Stimulated activated CD4-positive, alpha-beta T cell treated with anti-CD3 and anti-CD28 coated beads, Interleukin-4, amount 100 ng/mL, for 48 hours (primary cell): ENCODE measurements at places on chromosomes 2 and 18.

DNA sequence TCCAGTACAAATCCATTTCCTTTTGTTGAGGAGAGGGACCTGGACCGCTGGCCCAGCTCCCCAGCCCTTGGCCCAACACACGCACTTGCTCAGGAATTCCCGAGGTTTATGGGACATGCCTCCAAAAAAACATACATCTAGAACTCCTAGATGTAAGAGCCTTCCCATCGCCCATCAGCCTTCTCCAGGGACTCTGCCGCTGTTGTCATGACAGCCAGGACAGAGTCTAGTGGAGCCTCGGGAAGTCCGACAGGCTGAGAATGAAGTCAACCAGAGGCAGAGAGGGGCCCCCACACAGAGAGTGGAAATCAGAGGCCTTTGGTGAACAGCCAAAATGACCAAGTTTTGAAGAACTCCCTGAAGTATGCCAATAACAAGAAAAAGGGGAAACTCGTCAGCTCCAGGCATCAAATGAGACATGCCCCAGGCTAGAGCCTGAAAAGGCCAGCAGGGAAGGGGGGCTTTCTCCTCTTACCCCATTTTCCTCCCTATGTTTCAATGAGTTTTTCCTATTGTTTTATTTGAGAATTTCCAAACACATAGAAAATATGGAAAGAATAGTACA is 43.2 kb upstream of the CAB39 start:
- DNase-seq, result no peak

- no peak for DNase-seq
These were observed 195.4 kb downstream of the TWIST2 start for GRCh38 chr2:239043326-239043725.

GRCh38 chr18:68707646-68708045 is 7.3 kb downstream of the TMX3 start:
- no peak for DNase-seq

- DNase-seq, result no peak
These were observed 346.9 kb upstream of the LRRTM1 start for GRCh38 chr2:80651435-80651834.

DNA sequence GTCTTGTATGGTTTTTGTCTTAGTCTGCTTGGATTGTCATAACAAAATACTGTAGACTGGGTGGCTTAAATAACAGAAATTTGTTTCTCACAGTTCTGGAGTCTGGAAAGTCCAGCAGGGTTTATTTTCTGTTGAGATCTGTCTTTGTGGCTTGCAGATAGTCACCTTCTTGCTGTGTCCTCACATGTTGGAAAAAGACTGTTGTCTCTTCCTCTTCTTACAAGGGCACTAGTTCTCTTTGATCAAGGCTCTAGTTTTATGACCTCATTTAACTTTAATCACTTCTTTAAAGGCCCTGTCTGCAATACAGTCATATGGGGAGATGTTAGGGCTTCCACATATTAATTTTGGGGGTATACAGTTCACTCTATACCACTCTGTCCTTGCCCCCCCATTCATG is 56.5 kb downstream of the NBEAL1 start:
- DNase-seq, result no peak

DNA sequence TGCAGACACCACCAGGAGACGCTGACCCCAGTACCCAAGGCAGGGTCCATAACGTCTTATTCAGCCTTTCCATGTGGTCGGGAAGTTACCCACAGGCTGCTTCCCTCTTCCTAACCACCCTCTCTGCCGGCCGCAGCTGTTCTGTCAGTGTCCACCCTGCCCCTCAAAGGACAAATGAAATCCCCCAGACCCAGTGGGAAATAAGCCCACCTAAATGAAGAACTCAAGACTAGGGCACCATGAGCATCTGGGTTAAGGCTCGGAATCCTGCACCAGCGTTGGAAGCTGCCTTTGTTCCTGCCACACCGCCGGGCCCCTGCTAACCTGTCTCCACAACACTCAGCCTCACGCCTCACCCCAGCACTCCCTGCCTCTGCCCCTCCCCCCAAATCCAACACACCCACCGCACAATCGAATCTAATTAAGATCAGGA is 21.7 kb downstream of the BCL11A start:
- no peak for DNase-seq

DNA sequence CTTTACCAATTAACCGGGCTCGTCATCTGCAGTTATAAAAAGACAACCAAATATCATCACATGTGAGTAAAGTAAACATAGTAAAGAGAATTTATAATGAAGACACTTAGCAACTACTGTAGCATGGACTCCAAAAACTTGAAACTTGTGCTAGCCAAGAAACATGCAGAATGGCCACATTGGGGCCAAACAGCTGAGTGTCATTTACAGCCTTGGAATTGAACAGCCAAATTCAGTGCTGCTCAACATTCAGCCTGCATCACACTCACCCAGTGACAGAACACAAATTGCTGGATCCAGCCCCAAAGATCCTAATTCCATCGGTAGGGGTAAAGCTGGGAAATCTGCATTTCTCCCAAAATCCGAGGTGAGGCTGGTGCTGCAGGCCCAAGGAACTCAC is 224.8 kb upstream of the GYPC start:
- no peak for DNase-seq

DNA sequence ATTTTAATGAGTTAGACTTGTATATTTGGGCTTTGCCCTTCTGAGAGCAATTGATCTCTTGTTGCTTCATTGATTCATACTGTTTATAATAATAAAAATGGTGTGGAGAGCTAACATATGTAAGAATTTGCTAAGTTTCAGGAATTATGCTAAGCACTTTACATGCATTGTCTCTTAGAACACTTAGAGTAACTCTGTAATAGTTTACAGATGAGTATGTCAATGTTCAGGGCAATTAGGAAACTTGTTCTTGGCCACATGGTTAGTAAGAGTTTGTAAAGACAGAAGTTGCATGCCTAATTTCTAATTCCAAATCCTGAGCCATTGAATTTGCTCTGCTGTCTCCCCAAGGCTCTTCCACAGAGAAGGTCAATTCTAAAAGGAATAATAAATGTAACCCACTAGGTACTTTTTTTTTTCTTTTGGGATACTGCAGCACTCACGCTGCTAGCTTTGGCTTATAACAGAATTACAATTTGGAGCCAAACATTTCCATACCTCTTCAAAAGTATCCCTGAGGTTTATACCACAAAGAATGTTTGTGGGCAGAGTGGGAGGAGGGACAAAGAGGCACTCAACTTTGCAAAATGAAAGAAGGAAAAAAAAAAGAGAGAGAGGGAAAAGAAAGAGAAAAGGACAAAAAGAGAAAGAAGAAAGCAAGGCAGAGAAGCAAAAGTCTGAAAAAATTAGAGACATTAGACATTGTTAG is 232.4 kb downstream of the CALCRL start:
- no peak for DNase-seq

GRCh38 chr18:4207383-4207985 is 247.6 kb downstream of the DLGAP1 start:
- no peak for DNase-seq

DNA sequence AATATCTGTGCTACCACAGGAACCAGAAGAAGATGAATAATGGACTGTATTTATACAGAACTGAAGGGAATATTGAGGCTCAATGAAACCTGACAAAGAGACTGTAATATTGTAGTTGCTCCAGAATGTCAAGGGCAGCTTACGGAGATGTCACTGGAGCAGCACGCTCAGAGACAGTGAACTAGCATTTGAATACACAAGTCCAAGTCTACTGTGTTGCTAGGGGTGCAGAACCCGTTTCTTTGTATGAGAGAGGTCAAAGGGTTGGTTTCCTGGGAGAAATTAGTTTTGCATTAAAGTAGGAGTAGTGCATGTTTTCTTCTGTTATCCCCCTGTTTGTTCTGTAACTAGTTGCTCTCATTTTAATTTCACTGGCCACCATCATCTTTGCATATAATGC is 1399.9 kb downstream of the DPP10 start:
- DNase-seq, result no peak

- DNase-seq, result no peak
These were observed 7.2 kb upstream of the AFTPH start for GRCh38 chr2:64516651-64517510.

DNA sequence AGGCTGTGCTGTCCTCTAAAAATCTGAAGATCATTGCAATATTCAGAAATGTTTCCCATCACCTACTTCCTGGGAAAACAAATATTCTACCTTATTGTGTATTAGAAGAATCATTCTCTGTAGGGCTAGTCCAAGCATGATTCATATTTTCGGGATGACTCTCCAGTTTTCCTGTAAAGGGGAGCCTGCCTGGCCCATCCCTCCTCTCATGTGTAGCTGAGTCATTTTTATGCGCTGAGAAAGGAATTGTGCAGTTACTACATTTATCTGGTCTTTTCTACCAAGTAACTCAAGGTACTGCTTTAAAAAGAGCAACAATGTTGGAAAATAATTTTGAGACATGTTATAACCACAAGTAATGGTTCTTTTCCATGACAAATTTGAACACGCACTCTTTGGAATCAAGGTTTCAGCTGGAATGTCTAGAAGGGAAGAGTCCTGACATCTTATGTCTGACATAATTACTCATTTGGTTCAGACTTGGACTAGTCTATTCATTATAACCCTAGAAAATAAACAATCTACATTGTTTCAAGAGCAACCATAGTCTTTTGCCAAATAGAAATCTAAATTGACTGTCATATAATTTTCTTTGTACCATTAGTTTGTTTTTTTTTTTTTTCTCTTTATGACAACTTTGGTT is 6.6 kb downstream of the DSG3 start:
- no peak for DNase-seq

DNA sequence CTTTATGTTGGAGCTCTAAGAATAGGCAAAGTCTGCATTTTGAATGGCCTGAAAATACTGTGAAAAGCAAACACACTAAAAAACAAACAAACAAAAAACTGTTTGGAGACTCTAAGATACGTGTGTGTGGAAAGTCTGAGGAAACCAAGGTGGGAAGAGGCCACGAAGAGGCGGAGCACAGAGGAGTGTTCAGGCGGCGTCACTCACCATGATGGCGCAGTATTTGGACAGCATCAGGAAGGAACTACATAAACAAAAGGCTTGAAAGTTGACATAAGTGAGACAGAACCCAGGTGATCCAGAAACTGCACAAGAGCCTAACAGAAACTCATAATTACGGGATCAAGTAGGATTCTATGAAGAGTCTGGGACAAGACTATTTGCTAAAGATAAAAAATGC is 50.8 kb upstream of the SOS1 start:
- no peak for DNase-seq

DNA sequence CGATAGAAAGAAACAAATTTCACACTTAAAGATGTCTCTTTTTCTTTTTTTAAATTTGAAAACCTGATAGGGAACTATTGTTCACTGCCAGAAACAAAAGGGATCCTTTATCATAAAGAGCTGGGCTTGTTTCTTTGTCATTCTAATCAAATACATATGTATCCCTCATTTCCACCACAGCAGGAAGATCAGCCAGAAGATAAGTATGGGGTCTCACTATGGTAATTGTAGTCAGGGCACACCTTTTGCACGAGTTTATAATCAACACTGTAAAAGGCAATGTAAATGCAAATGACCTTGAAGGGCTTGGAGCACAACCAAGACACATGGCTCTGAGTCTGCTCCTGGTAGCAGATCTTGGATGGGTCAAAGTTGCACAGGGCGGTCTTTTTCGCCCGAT is 109.5 kb downstream of the NXPH2 start:
- no peak for DNase-seq

- DNase-seq, result no peak
These were observed 276.3 kb downstream of the KCNS3 start for GRCh38 chr2:18154812-18155211.

DNA sequence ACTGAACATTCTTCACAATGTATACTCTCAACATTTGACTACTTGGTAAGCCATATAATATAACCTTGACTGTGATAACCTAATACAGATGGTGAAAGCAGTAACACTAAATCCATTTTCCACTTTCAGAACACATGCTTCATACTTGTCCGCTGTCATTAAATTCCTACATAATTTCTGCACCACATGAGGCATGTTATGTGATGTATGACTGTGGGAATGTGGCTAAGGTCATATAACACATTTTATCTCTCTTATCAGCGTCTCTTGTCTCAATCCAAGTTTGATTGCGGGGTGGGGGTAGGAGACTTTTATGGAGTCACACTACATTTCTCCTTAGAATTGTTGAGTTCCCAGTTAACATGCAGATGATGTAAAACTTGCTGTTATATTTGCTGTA is 110.9 kb downstream of the MTCL1 start:
- DNase-seq, result no peak

DNA sequence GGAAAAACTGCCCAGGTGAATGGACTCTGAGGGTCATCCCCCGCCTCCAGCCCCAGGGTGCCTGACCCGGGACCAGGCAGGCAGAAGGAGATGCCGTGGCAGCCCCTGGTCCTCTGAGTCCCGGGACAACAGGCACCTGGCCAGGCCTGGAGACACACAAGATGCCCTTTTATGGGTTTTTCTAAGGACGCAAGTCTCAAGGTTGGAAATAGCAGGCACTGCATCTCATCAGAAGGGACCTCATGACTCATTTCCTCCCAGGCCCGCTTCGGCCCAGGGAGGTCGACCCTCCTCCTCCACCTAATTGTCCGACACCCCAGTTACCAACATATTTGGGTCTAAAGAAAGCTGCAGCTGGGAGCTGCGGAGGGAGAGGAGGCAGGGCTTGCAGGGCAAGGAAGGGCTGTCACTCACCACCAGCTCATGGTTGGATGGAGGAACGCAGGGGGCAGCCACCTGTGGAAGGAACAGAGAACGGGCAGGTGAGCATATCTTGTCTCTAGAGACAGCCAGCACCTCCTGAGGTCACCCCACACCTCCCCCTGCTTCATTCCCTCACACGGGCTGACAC is 82.9 kb downstream of the TNS1 start:
- no peak for DNase-seq

DNA sequence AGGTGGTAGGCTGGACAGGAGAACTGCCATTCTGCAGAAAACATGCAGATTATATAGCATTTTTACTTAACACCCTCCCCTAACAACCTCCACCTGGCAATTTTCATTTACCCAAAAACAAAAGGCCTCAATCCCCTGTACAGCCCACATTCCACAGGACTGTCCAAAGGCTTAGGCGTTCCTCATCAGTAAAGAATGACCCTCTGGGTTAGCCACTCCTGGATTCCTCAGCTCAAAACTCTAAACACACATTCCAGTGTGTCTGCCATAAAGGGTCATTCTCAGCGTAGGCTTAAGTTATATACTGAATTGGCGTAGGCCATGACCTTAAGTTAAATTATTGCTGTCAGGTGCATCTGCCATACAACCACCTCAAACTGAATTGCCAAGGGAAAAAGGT is 261.8 kb upstream of the CHAC2 start:
- DNase-seq, result no peak
